ENCODE measurements at places on chromosomes 12 and 14.
A peak's percentile ranks its signal among the peaks of the same experiment; 100 is the strongest.

DNA sequence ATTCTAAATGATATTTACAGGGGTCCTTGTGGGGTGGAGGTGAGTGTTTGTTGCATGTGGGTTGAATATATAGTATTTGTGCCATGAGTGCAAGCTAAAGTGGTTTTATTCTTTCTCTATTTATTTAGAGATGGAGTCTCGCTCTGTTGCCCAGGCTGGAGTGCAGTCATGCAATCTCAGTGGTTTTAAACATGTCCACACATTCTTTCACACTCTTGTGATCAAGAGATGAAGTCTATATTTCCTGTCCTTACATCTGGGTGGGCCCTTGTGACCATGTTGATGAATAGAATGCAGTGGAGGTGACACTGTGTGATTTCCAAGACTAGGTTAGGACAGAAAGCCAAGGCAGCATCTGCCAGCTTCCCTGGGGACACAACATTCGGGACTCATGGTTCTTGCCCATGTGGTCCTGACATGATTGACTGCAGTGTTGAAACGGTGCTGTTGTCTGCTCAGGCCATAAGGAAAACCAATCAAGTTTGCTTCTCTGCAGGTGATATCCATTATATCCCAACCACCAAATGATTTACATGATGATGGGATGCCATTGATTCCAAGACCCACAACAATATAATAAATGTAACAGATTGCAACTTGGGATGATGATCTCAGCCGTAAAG lies 172.6 kb downstream of the SUDS3 start:
- DNase-seq: no peak

DNA sequence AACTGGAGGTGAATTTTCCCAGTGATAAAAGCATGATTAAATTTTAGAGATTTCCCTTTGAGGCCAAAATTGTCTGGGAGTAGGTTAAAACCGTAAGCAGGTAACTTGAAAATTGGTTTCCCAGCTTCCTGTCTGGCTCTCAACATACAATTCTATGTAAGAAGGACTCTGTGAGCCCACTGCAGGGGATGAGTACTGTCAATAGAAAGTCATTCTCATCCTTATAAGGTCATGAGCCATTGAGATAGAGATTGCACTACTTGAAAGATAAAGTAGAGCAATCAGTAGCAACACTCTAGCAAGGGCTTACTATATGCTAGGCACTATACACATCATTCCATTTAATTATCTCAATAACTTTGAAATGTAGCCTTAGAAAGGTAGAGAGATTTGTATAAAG lies 225.6 kb upstream of the HMGA2 start:
- DNase-seq: no peak

GRCh38 chr12:56193025-56193578 lies 3.8 kb upstream of the SMARCC2 start:
- DNase-seq: peak; percentile 71

- DNase-seq: no peak
These were observed 7.6 kb downstream of the KRT85 start for GRCh38 chr12:52359621-52360061.

DNA sequence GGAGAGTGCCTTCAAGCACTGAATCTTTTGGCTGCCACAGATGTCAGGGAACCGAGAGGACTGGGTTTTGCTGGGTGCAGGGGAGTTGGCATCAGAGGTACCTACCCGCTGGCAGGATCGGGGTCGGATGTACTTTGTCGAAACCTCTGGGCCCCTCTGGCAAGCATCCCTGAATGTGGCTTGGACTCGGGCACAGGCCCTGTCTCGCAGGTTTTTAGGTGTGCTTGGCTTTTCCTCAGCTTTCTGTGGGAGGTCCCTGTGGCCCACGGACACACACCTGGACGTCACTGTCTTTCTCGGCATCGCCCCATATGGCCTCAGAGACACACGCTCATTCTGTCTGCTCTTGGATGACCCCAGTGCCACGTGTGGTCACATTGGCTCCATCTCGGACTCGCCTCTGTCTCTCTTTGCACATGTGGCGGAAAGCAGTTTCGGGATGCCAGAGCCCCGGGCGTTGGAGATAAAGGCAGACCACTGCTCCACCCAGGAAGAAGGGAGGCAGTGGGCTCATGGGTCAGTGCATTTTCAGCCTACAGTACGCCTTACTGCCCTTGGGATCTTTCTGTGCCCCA lies 769.6 kb upstream of the ALG10B start:
- no peak for DNase-seq

DNA sequence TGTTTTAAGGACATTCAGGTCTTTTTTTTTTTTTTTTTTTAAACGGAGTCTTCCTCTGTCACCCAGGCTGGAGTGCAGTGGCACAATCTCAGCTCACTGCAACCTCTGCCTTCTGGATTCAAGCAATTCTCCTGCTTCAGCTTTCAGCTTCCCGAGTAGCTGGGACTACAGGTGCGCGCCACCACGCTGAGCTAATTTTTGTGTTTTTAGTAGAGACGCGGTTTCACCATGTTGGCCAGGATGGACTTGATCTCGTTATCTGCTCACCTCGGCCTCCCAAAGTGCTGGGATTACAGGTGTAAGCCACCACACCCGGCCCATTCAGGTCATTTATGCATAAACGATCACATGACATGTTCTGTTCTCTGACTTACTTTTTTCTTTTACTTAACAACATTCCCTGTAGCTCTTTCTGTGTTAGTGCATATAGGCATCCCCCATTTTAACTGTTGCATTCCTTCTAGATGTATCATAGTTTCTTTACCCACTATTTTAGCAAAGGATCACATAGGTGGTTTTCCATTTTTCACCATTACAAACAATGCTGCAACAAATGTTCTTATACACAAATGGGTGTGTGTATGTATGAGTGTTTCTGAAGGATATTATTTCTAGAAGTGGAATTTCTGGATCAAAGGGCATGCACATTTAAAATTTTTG lies 74.2 kb downstream of the ARF6 start:
- DNase-seq: no peak
